ENCODE measurements at places on chromosomes 1 and 21.

GRCh38 chr1:211280910-211281309 is 21.7 kb downstream of the RCOR3 start:
- no peak for DNase-seq

DNA sequence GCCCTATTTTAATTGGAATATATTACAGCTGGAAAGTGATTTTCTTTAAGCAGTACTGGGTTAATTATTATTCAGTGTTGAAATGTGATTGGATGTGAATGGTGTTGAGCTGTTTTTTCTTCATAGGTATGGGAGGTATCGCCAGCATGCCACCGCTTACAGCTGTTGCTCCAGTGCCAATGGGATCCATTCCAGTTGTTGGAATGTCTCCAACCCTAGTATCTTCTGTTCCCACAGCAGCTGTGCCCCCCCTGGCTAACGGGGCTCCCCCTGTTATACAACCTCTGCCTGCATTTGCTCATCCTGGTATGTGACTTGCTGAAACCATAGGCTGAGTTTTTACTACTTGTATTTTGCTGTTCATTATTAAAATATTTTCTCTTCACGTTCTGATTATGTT is 107.7 kb downstream of the ITSN1 start:
- no peak for DNase-seq

DNA sequence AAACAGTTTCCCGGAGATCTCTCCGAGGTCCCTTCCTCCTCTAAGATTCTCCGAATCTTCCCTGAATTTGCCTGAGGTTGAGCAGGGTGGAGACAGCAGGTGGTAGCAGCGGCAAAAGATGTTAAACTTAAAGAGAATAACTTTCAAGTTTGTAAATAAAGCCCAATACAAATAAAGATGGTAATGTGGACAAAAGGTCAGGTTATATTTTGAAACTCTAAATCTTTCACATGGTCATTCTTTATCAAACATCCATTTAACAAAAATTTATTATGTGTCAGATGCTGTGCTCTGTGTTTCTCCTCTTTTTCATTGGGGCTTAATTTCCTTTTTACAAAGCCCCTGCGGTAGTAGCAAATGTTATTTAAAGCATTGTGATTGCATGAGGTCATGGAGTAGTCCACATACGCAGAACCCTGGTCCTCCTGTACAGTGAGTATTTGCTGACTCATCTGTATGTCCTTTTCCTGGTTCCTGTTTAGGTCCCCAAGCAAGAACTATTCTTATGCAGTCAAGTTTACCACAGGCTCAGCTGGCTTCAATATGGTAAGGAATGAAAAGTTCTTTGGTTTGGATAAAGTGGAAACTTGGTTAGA is 119.2 kb downstream of the ITSN1 start:
- peak; percentile 19 for DNase-seq

DNA sequence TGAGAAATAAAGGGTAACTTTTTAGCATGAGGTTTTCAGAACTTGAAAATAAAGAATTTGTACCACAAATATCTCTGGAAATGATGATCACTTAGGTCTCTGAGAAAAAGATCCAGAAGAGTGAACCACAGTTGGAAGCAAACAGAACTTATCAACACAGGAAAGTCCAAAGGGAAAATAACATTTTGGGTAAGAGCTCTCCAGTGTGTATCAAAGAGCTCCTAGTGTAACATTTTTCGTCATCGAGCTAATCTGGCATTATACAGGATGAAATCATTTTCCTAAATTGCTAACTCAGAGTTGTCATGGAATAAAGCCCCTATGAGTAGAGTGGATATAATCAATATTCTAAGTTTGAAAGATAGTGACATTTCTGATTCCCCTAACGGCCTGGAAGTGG is 104.0 kb downstream of the LMO4 start:
- DNase-seq: no peak

DNA sequence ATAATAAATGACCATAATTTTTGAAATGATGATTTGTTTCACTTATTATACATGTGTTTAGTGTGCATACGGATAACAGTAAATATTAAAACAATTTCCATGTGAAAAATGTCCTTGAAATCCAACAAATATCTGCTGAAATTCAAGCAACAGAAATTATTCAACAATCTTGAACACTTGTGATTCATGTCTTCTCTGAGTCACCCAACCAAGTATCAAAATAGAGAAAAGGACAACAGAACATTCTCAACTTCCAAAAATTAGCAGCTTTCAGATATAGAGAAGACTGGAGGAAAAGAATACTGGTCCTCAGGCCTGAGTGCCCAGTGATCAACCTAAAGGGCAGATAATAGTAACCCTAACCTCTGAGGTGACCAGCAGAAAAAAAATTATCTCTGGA is 90.8 kb downstream of the VAV3 start:
- DNase-seq: no peak

DNA sequence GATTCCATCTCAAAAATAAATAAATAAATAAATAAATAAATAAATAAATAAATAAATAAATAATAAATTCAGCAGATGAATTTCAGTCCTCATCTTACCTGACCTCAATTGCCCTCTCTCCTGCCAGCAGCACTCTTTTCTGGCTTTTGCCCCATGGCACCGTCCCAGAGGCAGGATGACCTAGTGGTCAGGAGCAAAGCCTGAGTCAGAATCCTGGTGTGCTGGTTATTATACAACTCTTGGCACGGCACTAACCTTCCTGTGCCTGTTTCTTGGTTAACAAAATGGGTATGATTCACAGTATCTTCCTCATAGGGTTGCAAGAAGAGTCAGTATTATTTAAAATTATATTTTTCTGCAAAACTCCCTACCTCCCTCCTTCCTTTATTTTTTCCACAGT is 43.0 kb downstream of the NKAIN1 start:
- DNase-seq: no peak

GRCh38 chr1:59007820-59008598 is 224.2 kb upstream of the JUN start:
- peak; percentile 35 for DNase-seq

DNA sequence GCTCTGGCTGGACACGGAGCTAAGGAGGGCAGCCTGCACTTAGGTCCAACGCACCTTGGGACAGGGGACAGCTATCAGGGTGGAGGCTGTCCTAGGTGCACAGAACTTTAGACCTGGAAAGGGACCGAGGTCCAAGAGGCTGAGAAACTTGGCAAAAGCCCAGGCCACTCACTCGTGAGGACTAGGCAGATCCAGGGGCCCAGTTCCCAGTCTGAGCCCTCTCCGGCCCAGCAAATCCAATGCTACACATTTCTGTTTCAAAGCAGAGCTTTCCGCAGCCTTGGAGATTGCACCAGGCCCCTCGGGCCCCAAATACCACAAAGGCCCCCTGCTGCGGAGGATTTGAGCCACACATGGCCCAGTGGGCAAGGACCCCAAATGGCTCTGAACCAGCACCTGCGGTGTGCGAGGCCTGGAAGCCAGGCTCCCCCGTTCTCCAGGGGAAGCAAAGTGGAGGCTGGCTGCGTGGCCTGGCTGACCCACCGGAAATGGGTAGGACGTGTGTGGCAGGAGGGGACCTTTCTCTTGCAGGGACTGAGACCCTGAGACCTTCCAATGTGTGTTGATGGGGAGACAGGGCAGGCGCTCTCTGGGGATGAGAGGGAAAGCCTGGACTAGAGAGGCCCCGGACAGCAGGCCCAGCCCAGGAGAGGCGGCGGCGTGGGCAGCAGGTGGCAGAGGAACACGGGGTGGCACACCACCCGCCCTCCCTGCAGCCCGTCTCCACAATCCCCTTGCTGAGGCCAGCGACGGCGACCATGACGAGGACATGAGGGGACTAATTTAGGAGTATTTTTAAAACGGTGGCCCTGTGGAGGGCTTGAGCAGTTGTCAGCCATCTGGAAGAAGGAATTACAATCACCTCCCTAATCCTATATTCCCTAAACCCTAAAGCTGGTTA is 118.7 kb downstream of the CASZ1 start:
- peak; percentile 85 for DNase-seq

- DNase-seq: no peak
Observed at GRCh38 chr1:175173531-175173930, 19.0 kb downstream of the KIAA0040 start.

DNA sequence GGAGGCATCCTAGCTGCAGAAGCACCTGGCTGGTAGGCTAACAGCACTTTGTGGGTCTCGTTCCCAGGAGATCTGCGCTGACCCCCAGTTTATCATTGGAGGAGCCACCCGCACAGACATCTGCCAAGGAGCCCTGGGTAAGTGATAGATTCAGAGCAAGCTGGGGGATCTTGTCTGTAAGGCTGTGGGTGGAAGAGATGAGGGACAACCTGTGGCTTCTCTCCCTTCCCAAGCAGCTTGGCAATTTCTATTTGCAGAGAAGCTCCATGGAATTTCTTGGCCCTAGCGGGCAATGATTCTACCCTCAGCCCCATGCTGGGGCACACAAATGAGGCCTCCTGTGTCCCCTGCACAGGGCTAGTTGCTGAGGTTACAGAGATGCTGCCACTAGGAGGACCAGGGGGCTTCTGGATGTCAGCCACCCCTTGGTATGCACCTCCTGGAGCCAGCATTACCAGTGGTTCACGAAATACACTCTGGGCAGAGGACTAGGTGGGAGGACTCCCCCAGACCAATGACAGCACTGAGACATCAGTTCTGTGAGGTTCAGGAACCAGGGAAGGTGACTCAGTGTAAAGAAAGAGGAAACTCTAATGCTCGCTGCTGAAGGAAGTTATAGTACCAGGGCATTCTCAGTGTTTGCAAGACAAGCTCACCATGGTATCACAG is 5.5 kb downstream of the CAPN2 start:
- no peak for DNase-seq

DNA sequence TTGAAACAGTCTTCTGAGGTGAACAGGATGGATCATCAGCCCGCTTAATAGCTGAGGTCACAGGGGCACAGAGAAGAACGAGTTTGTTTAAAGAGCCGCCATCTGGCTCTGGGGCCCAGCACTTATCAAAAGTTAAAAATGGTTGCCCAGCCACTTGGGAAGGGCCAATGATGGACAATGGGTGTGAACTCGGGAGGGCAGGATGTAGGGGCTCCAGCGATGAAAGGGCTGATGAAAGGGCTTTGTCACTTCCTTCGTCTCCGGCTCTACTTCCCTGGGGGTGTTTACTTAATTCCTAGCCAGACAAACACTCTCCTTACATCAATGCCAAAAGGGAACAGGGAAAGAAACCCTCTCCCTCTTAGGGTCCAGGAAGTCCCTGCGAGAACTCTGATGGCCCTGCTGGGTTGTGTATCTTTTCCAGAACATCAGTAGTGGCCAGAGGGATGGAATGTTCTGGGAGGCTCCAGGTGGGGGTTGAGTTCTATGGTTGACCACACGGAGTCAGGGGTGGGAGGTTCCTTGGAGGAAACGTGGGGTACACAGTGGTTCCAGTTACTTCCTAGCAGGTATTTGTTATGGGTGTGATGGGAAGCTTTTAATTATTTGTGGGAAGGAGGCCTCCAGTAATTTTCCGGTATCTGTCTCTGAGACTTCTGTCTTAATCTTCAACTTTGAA is 9.0 kb upstream of the ABCG1 start:
- DNase-seq: no peak

- no peak for DNase-seq
Observed at GRCh38 chr1:53968125-53968513, 22.0 kb downstream of the LRRC42 start.

DNA sequence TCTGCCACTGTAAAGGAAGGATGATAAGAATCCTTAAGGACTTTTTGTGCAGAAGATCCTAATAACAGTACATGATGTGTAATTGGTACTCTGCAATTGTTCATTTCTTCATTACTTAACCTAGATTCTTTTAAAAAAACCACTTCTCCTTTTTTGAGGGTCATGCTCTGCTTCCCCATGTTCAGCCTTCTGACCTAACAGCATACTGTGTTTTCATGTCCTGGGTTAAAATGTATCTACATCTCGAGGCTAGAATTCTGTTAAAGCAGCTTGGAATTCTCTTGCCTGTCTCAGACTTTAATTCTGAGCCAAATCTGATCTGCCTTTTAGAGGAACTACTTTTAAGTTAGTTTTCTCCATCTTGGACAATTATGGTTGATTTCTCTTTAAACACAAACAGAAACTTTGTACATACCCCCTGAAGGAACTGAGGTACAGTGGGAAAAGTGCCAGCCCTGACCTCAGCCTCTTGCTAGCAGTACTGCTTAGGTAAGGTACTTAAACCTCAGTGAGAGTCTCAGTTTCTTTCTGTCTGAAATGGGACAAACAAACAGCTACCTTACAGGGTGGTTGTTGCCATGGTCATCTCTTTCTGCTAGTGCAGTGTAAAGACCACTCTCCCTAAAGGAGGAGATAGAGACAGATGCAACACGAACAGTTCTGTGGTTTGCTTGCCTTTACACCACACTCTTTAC is 103.2 kb upstream of the DYNLT5 start:
- DNase-seq: no peak

Measured in WERI-Rb-1 (cell line).